ENCODE measurements at places on chromosomes 6 and 20. TPM values are rescaled to one million over a fixed set of nuclear protein-coding genes. Genes with fewer than 3 reads are reported as not detected.
A peak's percentile ranks its signal among the peaks of the same experiment; 100 is the strongest.

Gene ZKSCAN3
- total RNA-seq, result 2.8 TPM

Gene DNAH8
- total RNA-seq, result not detected

Gene SLX4IP
- 7.1 TPM for total RNA-seq

Gene SLC4A11
- not detected for total RNA-seq

Gene SLC22A7
- total RNA-seq, result not detected

Gene GZF1
- total RNA-seq, result 24.5 TPM

Gene SLC44A4
- 6.2 TPM for total RNA-seq

Gene FNDC1
- total RNA-seq, result 28.1 TPM

Gene SNAI1
- total RNA-seq, result 7.9 TPM

Gene SLC22A16
- total RNA-seq, result 10.8 TPM

GRCh38 chr20:63752411-63753101 lies 13.0 kb downstream of the SLC2A4RG start:
- no peak for DNase-seq

- DNase-seq, result no peak
Measured at GRCh38 chr6:85157311-85157710, 292.6 kb upstream of the NT5E start.

- DNase-seq, result peak; percentile 64
Measured at GRCh38 chr6:56954403-56955170, at the start of gene BEND6. Gene BEND6 (plus strand): TSS chr6:56955107. CDS start chr6:56981811, 26,704 bp downstream.

- DNase-seq, result no peak
Measured at GRCh38 chr6:169365567-169366257, 112.1 kb upstream of the THBS2 start.

GRCh38 chr20:35273449-35274171 lies 4.3 kb downstream of the MMP24OS start:
- no peak for DNase-seq

GRCh38 chr6:159762681-159763293 lies 942 bp downstream of the ACAT2 start:
- no peak for DNase-seq

DNA sequence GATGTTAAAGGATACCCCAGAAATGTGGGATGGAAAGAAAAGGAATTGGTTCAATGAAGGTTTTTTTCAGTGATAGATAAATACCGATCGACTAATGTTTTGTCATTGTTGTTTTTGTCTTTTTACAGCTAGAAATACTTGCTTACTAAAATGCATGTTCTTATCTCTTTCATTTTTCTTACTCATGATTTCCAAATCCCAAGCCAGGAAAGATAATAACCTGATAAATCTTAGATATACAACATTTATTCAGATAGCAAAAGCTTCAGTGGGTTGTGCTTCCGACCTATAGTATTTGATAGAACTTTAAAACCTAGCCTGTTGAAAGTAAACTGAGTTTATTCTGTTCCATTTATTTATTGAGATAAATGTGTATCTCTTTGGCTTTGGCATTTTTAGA lies 187.5 kb downstream of the EDN1 start:
- no peak for DNase-seq

- DNase-seq, result peak; percentile 40
Measured at GRCh38 chr20:23257848-23258746, 92.5 kb upstream of the NXT1 start.

DNA sequence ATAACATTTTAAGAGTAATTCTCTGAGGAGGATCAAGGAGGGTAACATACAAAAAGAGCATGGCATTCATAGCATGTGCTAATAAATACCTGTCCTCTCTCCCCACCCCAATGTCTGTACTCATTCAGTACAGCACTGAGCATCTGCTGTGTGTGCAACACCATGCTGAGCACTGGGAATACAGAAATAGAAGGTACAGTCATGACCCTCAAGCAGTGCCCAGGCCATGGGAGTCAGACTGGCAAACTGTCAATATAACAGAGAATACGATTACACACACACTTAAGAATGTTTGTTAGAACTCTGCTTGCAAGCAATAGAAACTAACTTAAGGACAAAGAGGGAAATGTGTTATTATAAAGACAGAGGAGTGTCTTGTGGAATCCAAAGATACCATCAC lies 24.7 kb upstream of the ZFAND3 start:
- no peak for DNase-seq

DNA sequence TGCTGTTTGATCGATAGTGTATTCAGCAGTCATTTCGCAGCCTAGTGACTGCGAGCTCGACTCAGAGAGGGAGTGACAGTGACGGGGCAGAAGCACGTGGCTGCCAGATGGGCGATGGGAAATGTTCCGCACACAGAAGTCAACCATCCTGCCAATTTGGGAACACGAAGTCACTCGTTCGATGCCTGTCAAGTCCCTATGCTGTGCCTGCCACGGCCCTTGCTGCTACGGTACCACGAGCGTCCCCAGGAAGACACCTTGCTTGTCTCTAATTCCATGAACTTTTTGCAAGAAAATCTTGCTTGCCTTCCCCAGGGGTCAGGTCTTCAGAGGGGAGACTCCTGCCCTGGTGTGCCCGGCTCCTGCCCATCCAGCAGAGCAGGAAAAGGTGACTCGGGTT lies 17.0 kb upstream of the STX16 start:
- no peak for DNase-seq

GRCh38 chr6:160382946-160383345 lies 34.8 kb downstream of the SLC22A3 start:
- no peak for DNase-seq

DNA sequence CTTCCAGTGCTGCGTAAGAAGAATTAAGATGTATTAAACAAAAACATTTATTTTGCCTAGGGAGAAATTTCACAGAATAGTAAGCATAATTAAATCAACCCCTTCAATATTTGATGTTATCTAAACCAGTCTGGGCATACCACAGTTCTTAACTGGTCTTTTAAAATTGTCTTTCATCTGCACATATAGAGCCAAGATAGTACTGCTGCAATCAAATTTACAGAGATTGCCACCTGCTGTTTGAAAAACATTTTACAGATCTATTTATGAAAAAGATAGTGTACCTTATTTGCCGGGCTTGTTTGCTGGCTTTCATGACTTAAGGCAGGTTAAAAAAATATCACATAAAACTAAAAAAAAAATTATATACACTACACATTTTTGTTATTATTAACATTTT lies 323.2 kb downstream of the ADGRB3 start:
- no peak for DNase-seq

GRCh38 chr6:167565884-167566599 lies 241.2 kb downstream of the TTLL2 start:
- DNase-seq, result no peak

GRCh38 chr6:89941763-89942497 lies 47.7 kb downstream of the GJA10 start:
- no peak for DNase-seq

DNA sequence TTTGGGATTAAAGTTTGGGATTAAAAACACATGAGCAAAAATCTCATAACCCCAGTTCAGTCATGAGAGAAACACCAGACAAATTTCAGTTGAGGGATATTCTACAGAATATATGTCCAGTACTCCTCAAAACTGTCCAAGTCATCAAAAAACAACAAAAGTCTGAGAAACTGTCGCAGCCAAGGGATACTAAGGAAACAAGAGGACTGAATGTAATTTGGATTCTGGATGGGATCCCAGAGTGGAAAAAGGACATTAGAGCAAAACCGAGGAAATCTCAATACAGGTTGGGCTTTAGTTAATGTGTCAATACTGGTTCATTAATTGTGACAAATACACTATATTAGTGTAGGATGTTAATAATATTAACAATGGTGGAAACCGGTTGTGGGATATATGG lies 219.3 kb downstream of the BCKDHB start:
- DNase-seq, result no peak

GRCh38 chr6:24974182-24975171 lies 38.7 kb upstream of the RIPOR2 start:
- no peak for DNase-seq

GRCh38 chr6:23523771-23524170 lies 602.2 kb upstream of the NRSN1 start:
- no peak for DNase-seq
